Glomerular endothelial cell (primary cell): ENCODE measurements at places on chromosomes 7 and 10. TPM values are rescaled to one million over a fixed set of nuclear protein-coding genes. Genes with fewer than 3 reads are reported as not detected.

- no peak for DNase-seq
Measured at GRCh38 chr10:3693022-3693697, 91.8 kb downstream of the KLF6 start.

GRCh38 chr7:151951672-151952338, 4.4 kb upstream of the GALNTL5 start:
- no peak for DNase-seq

DNA sequence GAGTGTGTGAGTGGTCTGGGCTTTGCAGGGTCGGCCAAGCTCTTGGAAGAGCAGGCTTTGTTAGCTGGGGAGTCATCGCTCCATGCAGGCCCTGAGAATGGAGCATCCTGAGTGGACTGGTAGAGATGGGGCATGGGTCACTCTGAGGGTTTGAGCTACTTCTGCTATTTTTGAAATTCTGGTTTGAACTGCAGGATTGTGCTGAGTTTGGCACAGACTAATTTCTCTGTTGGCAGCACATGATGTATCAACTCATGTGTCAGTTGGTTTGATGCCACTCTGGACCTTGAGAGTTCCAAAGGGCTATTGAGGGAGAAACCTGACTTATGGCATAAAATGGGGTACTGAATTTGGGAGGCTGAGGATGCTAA, 56.3 kb downstream of the LRMDA start:
- DNase-seq: no peak

The VENTX gene
- not detected in 2 replicates for total RNA-seq

The ADAM22 gene
- total RNA-seq: 0.39 and 1.1 TPM in 2 replicates
